ENCODE measurements at places on chromosomes 7 and 10.
A peak's percentile ranks its signal among the peaks of the same experiment; 100 is the strongest.

DNA sequence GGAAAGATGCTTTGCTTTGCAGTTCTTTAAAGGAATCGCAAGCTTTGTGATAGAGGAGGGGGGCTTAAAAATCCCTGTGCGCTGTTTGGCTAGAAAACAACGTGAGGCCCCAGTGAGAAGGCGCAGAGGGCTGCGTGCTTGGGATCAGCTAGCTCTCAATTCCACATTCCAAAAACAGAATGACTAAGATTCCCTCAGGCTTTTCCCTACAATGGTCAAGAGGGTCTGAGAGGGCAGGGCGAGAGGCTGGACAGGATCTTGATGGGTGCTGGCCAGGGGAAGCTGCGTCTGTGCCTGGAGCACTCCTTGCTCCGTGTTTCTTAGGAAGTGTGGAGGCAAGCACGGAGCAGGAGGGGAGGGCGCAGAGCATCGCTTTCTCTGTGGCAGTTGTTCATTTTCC, 72.1 kb upstream of the INHBA start:
- H3K36me3 ChIP-seq: no peaks in the 10 kb centered on the region
- DNase-seq: no peak
- no peak overlapping the region for H3K27ac ChIP-seq
- H3K27me3 ChIP-seq: no peaks in the 10 kb centered on the region
- no peak overlapping the region for H3K4me3 ChIP-seq

GRCh38 chr10:61890881-61891409, 10.6 kb upstream of the ARID5B start:
- no peaks in the 10 kb centered on the region for H3K36me3 ChIP-seq
- no peak overlapping the region for H3K27ac ChIP-seq
- no peak for DNase-seq
- H3K4me3 ChIP-seq: no peak overlapping the region

- H3K27me3 ChIP-seq: no peaks in the 10 kb centered on the region
- no peak overlapping the region for H3K27ac ChIP-seq
- H3K4me3 ChIP-seq: no peak overlapping the region
- no peak for DNase-seq
These were observed 339.3 kb downstream of the SORCS3 start for GRCh38 chr10:104980368-104980767.

DNA sequence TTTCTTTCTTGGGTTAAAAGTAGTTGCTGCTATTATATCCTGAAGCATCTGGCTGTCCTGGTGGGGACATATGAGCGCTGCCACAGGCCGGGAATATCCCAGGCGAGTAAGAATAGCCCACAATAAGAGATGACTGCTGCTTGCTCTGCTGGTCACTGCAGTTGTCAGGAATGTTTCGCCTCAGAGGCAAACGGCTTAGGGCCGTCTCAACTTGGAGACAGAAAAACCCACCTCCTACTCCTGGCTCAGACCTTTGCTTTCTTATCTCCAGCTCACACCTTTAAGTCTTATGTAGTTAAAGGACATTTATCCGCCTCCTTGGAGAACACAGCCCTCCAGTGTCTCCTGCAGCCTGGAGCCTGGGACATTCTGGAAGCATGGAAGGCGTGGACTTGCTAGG, at the start of gene GJD4:
TSS of gene GJD4 (plus strand) at position 151 of the 400 bp plus-strand sequence. CDS start at position 378, 227 bp downstream.
- H3K4me1 ChIP-seq: no peaks in the 10 kb centered on the region
- no peak for DNase-seq
- no peak within 1 kb of the TSS for H3K4me3 ChIP-seq
- no peaks in the 10 kb centered on the region for H3K36me3 ChIP-seq
- no peaks in the 10 kb centered on the region for H3K27me3 ChIP-seq

- H3K4me1 ChIP-seq: no peaks in the 10 kb centered on the region
- H3K36me3 ChIP-seq: no peaks in the 10 kb centered on the region
- no peak overlapping the region for H3K4me3 ChIP-seq
- DNase-seq: no peak
These were observed 142.0 kb downstream of the PTPN20 start for GRCh38 chr10:47053081-47053798.

GRCh38 chr7:23469961-23470250, 385 bp downstream of the IGF2BP3 start:
- DNase-seq: peak; percentile 60
- H3K27ac ChIP-seq: peak overlapping the region; percentile 92
- peaks cover 11% of the 10 kb centered on the region for H3K4me1 ChIP-seq

GRCh38 chr7:154986200-154986945, 16.6 kb downstream of the PAXIP1 start:
- H3K27me3 ChIP-seq: no peaks in the 10 kb centered on the region
- no peak overlapping the region for H3K27ac ChIP-seq
- H3K4me3 ChIP-seq: no peak overlapping the region
- H3K36me3 ChIP-seq: peaks cover 6% of the 10 kb centered on the region
- H3K4me1 ChIP-seq: no peaks in the 10 kb centered on the region
- DNase-seq: no peak

GRCh38 chr7:55110282-55110992, 91.6 kb downstream of the EGFR start:
- H3K4me1 ChIP-seq: peaks cover 33% of the 10 kb centered on the region
- H3K27me3 ChIP-seq: no peaks in the 10 kb centered on the region

DNA sequence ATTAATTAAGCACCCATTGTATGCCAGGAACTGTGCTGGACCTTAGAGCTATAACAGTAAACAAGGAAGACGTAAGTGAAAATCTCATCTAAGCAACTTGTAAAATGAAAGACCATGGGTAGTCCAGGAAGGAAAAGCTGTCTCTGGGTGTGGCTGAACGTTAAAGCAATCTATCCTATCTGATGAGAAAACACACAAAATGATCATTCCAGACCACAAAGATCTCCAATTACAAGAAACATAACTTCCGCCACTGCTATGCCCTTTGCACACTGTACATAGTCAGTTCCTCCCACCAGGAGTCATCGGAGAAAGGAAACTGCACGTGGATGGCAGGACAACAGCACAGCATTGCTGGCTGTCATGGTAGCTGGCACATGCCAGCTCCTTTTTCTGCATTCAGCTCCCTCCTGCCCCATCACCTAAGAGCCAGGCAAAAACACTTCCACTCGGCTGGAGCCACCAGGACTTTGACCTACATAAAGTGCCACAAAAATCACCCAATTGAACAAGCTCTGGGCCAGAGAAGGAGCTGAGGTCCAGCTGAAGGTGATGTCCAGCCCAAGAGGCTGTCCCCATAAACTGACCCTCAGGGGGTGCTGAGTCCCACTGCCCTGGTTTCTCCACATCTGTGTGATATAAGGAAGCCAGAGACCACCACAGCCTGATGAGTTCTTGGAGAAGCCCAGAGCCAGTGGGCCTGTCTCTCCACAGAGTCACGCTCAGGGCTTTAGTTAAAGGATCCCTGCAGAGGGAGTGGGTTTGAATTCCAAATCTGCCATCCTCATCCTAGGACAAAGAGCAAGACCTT, 56.4 kb downstream of the STEAP1B start:
- H3K27ac ChIP-seq: no peak overlapping the region
- H3K27me3 ChIP-seq: peaks cover 5% of the 10 kb centered on the region
- DNase-seq: no peak
- peaks cover 15% of the 10 kb centered on the region for H3K4me1 ChIP-seq
- H3K4me3 ChIP-seq: no peak overlapping the region
- no peaks in the 10 kb centered on the region for H3K36me3 ChIP-seq

GRCh38 chr7:22429386-22429785, 70.6 kb downstream of the STEAP1B start:
- H3K36me3 ChIP-seq: no peaks in the 10 kb centered on the region
- H3K27ac ChIP-seq: no peak overlapping the region
- H3K4me1 ChIP-seq: peaks cover 6% of the 10 kb centered on the region
- no peaks in the 10 kb centered on the region for H3K27me3 ChIP-seq
- DNase-seq: no peak

DNA sequence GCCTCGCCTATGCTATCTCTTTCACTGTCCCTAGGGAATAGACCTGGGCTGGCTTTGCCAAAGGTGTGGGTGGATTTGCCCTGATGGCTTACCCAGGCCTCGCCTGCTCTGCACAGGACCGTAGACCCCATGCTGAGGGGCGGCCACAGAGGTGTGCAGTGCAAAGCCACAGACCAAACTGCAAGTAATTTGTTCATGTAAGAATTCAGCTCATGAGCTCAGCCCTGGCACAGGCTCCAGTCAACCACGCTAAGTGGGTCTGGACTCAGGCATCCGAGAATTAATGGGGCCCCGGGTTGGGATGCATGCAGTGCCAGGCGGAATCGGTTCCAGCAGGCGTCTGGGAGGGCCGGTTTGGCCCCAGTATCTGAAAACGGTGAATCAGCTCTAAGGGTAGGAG, 445.2 kb downstream of the DNAJB6 start:
- H3K27ac ChIP-seq: no peak overlapping the region
- no peak for DNase-seq
- no peaks in the 10 kb centered on the region for H3K36me3 ChIP-seq
- H3K4me1 ChIP-seq: no peaks in the 10 kb centered on the region

GRCh38 chr7:85896531-85896930, 709.7 kb upstream of the SEMA3D start:
- no peak for DNase-seq
- no peaks in the 10 kb centered on the region for H3K27me3 ChIP-seq
- H3K4me1 ChIP-seq: no peaks in the 10 kb centered on the region
- H3K27ac ChIP-seq: no peak overlapping the region
- no peaks in the 10 kb centered on the region for H3K36me3 ChIP-seq
- no peak overlapping the region for H3K4me3 ChIP-seq

GRCh38 chr10:47361293-47361692, 13.1 kb downstream of the RBP3 start:
- DNase-seq: peak; percentile 32
- no peak overlapping the region for H3K4me3 ChIP-seq
- H3K4me1 ChIP-seq: peaks cover 5% of the 10 kb centered on the region
- no peak overlapping the region for H3K27ac ChIP-seq
- H3K36me3 ChIP-seq: no peaks in the 10 kb centered on the region

DNA sequence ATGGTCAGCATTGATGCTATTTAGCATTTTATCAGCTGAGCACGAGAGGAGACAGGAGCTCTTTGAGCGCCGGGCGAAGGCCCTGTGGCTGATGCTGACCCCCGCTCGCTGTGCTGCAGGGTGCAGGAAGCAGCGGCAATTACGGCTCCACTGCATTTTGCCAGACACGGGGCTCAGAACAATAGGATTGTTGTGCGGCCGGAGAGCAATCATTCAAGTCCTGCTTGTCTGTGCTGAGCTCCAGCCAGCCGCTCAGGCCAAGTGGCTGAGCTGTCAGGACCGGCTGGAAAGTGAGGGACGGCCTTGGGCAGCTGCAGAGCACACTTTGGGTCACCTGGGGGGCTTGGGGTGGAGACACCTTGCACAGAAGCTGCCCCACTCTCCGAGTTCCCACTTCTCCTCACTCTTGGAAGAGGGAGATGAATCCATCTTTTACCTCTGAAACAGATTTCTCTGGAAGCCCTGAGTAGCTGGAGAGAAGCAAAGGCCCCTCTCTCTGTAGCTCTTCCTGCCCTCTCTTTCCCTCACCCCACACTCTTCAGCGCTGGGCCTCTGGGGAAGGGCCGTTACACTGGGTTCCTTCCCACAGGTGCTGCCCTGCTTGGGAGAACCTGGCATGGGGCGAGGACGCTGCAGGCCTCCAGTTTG, 17.3 kb upstream of the ADARB2 start:
- no peak overlapping the region for H3K4me3 ChIP-seq
- H3K27me3 ChIP-seq: no peaks in the 10 kb centered on the region
- no peak for DNase-seq
- H3K36me3 ChIP-seq: no peaks in the 10 kb centered on the region
- H3K4me1 ChIP-seq: no peaks in the 10 kb centered on the region

GRCh38 chr10:71842856-71843686, 8.0 kb downstream of the PSAP start:
- H3K4me1 ChIP-seq: peaks cover 22% of the 10 kb centered on the region
- H3K36me3 ChIP-seq: peaks cover 11% of the 10 kb centered on the region
- H3K27me3 ChIP-seq: no peaks in the 10 kb centered on the region

GRCh38 chr10:92274071-92274470, 16.8 kb downstream of the CPEB3 start:
- no peak overlapping the region for H3K4me3 ChIP-seq
- H3K36me3 ChIP-seq: no peaks in the 10 kb centered on the region
- DNase-seq: no peak
- no peaks in the 10 kb centered on the region for H3K4me1 ChIP-seq
- H3K27ac ChIP-seq: no peak overlapping the region
- no peaks in the 10 kb centered on the region for H3K27me3 ChIP-seq

- H3K27ac ChIP-seq: no peak overlapping the region
- no peaks in the 10 kb centered on the region for H3K4me1 ChIP-seq
- H3K4me3 ChIP-seq: no peak overlapping the region
These were observed 41.4 kb downstream of the MRC1 start for GRCh38 chr10:17850501-17850900.

DNA sequence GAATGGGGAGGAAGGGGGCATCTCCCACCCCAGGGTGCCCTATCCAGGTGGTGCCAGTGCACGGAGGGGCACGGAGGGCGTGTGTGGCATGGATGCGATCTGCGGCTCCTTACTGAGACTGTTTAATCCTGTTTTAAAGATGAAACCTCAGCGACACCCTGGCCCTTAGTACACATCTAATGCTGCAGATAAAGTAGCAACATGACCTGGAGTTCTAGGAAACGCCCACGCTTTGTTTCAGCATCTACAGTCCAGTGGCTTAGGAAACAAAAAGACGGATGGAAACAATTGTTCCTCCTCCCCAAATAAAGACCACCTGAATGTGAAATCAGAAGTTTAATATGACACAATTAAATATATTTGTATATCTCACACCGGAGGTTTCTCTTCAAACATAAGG, 201.9 kb downstream of the DNAJB6 start:
- H3K4me3 ChIP-seq: no peak overlapping the region
- no peaks in the 10 kb centered on the region for H3K27me3 ChIP-seq
- no peak for DNase-seq
- no peak overlapping the region for H3K27ac ChIP-seq
- no peaks in the 10 kb centered on the region for H3K36me3 ChIP-seq

DNA sequence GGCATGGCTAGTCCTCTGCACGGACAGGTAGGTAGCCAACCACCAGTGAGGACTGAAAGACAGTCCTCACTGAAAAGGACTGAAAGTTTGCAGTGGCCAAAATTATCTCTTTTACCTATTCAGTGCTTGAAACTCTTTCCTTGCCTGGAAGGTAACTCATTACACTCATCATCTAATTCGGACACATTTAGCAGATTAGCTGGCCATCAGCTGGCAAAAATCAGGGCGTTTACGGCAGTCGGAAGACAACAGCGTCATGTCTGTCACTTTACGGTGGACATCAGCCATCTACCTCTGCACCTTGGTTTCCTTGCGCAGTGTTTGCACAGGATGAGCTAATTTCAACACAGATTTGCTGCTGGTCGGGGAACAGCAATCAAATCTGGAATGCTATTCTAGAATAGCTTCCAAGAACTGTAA, 740 bp downstream of the ANXA7 start:
- H3K27me3 ChIP-seq: no peaks in the 10 kb centered on the region
- H3K36me3 ChIP-seq: no peaks in the 10 kb centered on the region
- peaks cover 3% of the 10 kb centered on the region for H3K4me1 ChIP-seq
- peak overlapping the region; percentile 82 for H3K27ac ChIP-seq
- peak overlapping the region; percentile 100 for H3K4me3 ChIP-seq
- no peak for DNase-seq

GRCh38 chr7:90720984-90721760, 125.1 kb downstream of the CDK14 start:
- H3K4me1 ChIP-seq: peaks cover 7% of the 10 kb centered on the region
- H3K27ac ChIP-seq: peak overlapping the region; percentile 60
- H3K4me3 ChIP-seq: no peak overlapping the region
- peak; percentile 53 for DNase-seq
- H3K36me3 ChIP-seq: no peaks in the 10 kb centered on the region
- no peaks in the 10 kb centered on the region for H3K27me3 ChIP-seq

Measured in mesenchymal stem cell (in vitro differentiated cells and primary cell).